ENCODE measurements at places on chromosomes 5 and 9. TPM values are rescaled to one million over a fixed set of nuclear protein-coding genes. Genes with fewer than 3 reads are reported as not detected.

DNA sequence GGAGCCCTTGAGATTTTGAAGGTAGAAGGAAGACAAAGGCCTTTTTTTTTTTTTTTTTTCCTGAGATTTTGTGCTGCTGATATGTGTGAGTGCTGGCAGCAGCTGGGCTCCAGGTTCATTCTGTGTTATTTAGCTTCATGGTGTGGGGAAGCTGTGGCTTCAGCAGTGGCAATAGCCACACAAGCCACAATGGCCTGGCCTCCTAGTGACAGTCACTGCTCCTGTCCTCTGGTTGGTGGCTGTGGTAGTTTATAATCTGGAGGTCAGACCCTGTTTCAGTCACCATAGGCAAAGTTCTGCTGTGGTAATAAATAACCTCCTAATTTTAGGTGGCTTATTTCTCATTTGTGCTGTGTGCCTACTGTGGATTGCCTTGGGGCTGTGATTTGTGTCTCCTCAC is 28.2 kb upstream of the GPR151 start:
- no peak for DNase-seq

- DNase-seq, result no peak
Measured at GRCh38 chr5:39176759-39177630, 42.4 kb downstream of the FYB1 start.

DNA sequence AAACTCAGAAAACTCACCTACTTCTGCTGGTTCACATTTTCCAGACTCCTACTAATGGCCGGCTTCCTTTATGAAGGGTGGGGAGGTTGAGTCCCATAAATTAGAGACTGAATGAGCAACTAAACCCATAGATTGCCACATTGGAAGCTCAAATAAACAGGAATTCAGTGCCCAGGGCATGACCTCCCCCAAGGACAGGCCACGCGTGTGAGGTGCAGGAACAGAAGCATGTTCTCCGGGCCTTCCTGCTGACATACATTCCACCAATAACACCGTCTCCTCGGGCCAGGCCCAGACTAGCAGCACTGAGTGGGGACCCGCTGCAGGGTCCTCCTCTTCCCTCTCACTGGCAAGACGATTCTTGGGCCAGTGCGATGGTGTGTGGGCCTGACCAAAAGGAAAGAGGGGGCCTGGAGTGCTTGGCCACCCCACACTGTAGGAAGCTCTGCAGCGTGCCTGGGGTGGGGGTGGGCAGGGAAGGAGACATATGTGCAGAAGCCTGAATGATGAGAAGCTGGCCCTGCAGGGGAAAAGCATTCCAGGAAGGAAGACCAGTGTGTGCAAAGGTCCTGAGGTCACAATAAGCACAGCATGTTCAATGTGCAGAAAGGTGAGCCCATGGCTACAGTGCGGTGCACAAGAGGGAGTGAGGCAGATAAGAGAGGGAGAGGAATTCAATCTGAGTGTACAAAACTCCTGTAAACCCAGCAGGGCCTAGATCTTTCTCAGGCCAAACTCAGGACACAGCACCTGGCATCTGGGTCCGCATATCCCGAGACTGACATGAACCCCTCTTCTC is 12.0 kb downstream of the PTGES start:
- DNase-seq, result no peak

- no peak for DNase-seq
Measured at GRCh38 chr5:126435261-126435660, 12.1 kb downstream of the GRAMD2B start.

DNA sequence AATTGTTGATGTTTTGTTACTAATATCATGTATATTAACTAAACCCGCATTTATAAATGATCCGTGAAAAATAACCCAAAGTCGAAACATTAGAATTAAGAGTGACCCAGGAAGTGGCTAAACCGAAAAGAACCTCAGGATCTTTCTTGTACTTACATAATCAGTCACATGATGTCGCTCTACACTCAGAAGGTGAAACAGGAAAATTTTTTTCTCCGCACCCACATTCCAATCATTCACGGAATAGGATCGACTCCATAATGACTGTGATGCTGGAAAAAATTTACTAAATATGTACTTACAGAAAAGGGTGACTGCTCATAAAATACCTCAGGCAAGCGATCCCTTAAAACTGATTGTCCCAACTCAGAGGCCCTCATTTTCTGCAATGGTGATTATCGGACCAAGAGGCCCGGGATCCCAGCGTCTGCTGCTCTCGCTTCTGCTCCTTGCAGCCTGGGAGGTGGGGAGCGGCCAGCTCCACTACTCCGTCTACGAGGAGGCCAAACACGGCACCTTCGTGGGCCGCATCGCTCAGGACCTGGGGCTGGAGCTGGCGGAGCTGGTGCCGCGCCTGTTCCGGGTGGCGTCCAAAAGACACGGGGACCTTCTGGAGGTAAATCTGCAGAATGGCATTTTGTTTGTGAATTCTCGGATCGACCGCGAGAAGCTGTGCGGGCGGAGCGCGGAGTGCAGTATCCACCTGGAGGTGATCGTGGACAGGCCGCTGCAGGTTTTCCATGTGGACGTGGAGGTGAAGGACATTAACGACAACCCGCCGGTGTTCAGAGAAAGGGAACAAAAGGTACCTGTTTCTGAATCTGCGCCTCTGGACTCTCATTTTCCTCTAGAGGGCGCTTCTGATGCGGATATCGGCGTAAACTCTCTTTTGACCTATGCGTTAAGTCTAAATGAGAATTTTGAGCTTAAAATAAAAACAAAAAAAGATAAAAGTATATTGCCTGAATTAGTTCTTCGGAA is at the start of gene PCDHA12:
Gene PCDHA12 (plus strand): TSS at position 224 of the 981 bp plus-strand sequence. CDS start 165 bp downstream, at position 389.
- DNase-seq, result peak; percentile 33

DNA sequence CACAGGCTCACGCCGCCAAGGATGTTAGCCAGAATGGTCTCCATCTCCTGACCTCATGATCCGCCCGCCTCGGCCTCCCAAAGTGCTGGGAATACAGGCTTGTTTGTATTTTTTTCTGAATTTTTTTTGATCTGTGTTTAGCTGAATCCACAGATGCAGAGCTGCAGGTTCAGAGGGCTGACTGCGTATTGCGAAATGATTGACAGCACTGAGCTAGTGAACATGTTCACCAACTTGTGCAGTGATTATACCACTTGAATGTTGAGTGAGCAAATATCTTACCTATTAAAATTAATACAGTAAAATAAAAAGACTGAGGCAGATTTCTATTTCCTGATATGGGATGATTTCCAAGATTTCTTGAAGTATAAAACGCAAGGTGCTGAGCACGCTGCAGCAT is 123.1 kb upstream of the PHYKPL start:
- no peak for DNase-seq

GRCh38 chr5:95780597-95780996 is 41.9 kb downstream of the GLRX start:
- no peak for DNase-seq

DNA sequence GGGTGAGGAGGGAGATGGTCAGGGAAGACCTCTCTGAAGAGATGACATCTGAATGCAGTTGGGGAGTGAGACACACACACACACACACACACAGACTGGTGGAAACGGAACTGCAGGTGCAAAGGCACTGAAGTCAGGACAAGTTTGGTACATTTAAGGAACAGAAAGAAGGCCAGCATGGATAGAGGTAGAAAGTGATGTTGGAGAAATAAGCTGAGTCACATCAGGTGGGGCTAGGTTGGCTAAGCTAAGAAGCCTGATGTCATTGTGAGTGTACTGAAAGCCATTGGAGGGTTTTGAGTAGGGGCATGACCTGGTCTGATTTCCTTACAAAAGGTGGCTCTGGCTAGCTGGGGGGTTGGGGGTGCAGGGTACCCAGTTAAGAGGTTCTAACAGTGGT is 3.1 kb downstream of the BSPRY start:
- DNase-seq, result no peak

- DNase-seq, result no peak
Measured at GRCh38 chr9:15158064-15158463, 149.0 kb downstream of the TTC39B start.

- DNase-seq, result no peak
Measured at GRCh38 chr5:104312481-104312880, 749.9 kb upstream of the NUDT12 start.

DNA sequence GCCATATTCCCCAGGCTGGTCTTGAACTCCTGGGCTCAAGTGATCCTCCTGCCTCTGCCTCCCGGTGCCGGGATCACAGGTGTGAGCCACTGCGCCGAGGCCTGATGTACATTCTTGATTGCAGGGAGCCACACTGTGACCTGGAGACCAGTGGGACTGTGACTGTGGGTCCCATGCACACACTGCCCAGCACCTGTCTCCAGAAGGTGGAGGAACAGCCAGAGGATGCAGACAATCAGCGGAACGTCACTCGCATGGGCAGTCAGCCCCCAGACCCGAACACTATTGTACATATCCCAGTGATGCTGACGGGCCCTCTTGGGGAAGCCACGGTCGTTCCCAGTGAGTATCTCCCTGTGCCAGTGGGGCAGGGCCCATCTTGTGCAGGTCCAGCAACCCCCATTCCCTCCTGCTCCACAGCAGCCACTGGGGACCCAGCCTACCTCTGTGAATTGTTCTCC is 147.3 kb downstream of the CACNA1B start:
- DNase-seq, result no peak

DNA sequence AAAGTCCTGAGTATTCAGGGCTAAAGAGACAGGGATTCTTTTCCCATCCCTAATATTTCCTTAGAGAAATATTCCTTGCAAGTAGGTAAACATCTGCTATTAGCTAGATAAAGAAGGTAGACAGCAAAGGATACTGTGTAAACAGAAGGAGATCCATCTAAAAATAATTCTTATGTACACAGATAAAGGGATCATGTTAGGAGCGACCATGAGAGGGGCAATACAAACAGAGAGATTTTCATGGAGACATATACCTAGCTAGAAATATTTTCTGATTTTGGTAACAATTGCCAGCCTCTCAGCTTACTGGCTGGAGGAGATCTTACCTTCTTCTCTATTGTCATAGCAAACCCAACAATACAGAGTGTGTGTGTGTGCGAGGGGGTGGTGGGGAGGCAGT is 184.6 kb upstream of the DMAC1 start:
- DNase-seq, result no peak

- DNase-seq, result no peak
Measured at GRCh38 chr9:22617156-22617555, 170.5 kb downstream of the DMRTA1 start.

DNA sequence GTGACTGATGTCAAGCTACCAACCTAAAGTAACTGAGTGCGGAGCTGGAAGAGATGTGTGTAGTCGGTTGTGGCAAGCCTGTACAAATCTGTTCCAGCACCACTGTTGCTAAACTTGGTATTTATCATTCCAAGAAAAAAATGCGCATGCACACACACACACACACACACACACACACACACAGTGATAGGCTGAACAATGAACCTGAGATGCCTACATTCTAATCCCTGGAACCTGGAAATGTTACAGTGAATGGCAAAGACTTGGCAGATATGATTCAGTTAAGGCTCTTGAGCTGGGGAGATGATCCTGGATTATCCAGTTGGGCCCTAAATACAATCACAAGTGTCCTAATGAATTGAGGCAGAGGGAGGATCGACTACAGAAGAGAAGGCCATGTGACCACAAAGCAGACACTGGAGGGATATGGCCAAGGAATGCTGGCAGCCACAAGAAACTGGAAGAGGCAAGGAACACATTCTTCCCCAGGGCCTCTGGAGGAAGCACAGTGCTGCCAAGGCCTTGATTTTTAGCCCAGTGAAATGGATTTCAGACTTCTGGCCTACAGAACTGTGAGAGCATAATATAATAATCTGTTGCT is 49.7 kb upstream of the LHFPL2 start:
- no peak for DNase-seq

- DNase-seq, result peak; percentile 33
Measured at GRCh38 chr5:79774171-79774854, 84.7 kb downstream of the CMYA5 start.

DNA sequence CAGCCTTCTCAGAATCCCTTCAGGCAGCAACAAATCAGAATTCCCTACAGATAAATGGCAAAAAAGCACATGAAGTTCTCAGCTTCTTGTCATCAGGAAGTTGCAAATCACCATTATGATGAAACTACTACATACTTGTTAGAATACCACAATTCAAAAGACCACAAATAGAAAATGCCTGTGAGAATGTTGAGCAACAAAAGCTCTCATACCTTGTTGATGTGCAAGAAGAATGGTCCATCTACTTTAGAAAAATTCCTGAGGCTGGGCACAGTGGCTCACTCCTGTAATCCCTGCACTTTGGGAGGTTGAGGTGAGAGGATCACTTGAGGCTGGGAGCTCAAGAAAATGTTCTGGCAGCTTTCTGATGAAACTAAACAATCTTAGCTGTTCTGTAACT is 278.1 kb downstream of the ICE1 start:
- no peak for DNase-seq

RECK gene
- 48.2 TPM for total RNA-seq

LCN6 gene
- not detected for total RNA-seq

QRFP gene
- not detected for total RNA-seq

FOXD4L5 gene
- total RNA-seq, result 0.10 TPM

NR2F1-AS1 gene
- total RNA-seq, result 6.4 TPM

ADAMTSL1 gene
- total RNA-seq, result 18.2 TPM

FCN2 gene
- total RNA-seq, result not detected

SHISAL2B gene
- total RNA-seq, result 1.4 TPM

TMEM174 gene
- not detected for total RNA-seq

SPINK7 gene
- not detected for total RNA-seq
